Activated CD4-positive, alpha-beta T cell treated with anti-CD3 and anti-CD28 coated beads, Interleukin-2, amount 10 ng/mL, durations not matched to agents 7 days and 5 days (primary cell): ENCODE measurements at places on chromosomes 5 and 9.
A peak's percentile ranks its signal among the peaks of the same experiment; 100 is the strongest.

DNA sequence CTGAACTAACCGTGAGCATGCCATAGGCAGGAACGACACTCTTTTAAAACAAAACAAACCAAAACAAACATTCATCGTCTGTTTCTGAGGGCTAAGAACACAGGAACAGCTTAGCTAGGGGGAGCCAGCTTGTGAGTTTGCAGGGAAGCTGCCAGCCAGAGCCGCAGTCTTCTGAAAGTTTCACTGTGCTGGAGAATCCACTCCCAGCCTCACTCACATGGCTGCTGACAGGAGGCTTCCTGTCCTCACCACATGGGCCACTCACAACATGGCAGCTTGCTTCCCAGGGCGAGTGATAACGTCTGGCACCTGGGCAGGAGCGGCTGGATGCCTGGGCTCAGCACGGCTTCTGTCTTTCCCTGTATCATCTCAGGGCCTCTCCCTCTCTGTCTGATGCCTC lies 275.2 kb downstream of the MSX2 start:
- no peak for DNase-seq
- H3K4me1 ChIP-seq, result peaks cover 12% of the 10 kb centered on the region
- no peak overlapping the region for H3K4me3 ChIP-seq
- no peaks in the 10 kb centered on the region for H3K27me3 ChIP-seq
- no peak overlapping the region for H3K27ac ChIP-seq

DNA sequence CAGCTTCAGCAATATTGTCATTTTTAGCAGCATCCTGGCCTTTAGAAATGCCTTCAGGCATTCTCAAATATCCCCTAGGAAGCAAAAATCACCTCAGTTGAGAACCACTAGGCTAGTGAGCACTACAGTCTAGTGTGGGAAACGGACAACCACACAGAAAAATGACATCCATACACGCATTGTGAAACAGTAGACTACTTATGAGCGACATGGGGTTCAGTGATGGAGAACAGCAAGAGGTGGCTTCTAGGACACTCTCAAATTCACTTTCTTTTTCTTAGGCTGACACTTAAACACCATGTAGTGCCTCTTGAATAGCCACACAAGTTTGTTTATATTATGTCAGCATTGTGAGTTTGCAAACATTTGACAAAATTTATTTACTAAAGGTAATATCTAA lies 203.0 kb downstream of the KDM4C start:
- no peaks in the 10 kb centered on the region for H3K4me1 ChIP-seq
- H3K27ac ChIP-seq, result no peak overlapping the region
- peaks cover 13% of the 10 kb centered on the region for H3K36me3 ChIP-seq
- H3K4me3 ChIP-seq, result no peak overlapping the region
- DNase-seq, result no peak
- H3K27me3 ChIP-seq, result no peaks in the 10 kb centered on the region

DNA sequence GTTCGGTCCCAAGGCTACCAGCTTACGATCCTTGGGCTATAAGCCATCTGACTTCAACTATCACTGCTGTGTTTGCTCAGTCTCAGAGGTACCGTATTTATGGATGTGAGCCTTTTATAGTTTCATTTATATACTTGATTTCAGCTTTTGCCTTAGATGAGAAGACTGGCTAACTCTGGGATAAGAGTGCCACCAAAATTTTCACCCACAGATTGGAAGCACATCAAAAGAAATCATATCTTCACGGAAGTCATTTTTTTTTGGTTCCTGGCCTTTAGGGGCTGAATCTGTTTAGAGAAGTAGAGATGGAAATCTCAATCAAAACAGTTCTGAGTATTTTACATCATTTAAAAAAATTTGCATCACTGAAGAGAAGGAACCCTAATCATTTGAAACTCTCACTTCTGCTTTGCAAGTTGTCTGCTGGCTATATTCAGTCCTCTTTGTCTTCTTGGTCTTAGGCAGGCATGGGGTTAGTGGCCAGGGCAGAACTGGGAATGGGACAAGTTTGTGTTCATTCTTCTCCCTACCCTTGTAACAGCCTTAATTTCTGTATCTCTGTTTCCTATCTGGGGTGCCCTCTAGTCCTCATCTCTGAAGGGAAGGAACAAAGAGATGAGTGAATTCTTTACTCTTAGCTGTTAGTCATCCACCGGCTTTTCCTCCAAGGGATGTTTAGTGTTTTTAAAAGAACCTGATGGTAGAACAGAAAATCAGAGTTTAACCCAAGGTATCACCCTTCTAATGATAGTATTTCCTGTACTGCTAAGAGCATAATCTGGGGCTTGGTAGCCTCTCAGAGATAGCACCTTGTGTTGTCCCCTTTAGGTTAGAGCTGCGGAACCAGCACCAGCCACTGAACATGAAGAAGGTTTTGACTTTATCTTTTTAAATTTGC lies 14.1 kb upstream of the TNFAIP8 start:
- H3K36me3 ChIP-seq, result peaks cover 73% of the 10 kb centered on the region
- no peaks in the 10 kb centered on the region for H3K27me3 ChIP-seq
- peaks cover 92% of the 10 kb centered on the region for H3K4me1 ChIP-seq
- peak overlapping the region; percentile 91 for H3K27ac ChIP-seq
- H3K4me3 ChIP-seq, result peak overlapping the region; percentile 84

DNA sequence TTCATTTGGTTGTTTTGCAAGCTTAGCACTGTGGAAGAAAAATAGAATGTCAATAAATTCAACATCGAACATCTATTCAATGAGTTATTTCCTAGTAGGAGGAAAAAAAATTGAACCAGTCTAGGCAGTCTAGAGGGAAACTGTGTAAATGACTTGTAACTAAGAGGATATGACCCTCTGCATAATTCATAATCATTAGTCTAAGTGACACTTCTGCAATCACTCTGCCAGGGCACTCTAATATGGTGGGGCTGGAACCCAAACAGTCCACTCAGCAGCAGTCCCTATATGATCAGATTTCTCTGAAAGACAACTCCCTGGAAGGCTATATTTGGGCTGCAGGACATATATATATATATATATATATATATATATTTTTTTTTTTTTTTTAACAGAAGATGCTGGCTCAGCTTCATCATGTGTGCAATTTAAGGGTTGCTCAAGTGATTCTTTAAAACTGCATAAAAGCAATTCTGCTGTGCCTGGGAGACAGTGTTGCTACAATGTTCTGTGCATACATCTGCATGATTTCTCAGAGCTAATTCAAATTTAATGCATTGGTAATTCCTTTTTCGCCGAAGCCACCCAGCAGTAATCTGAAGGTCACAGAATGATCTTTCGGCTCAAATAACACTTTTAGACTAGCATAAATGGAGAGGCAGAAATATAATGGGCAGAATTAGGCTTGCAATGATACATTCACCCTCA lies 482.1 kb upstream of the ZNF608 start:
- H3K27ac ChIP-seq, result no peak overlapping the region
- DNase-seq, result no peak

DNA sequence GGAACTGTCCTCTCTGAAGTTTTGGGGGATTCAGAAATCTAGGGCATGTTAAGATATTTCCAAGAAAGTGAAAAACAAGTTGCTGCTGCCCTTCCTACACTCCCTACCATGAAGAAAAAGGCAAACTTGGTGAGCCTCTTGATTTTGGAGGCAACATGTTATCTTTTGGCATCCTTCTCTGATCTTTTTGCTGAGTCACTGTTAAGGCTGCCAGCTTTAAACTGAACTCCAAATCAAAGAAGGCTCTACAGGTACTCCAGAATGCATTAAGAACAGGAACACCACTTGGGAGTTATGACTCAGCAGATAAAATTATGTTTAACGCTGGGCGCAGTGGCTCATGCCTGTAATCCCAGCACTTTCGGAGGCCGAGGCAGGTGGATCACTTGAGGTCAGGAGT lies 24.0 kb downstream of the PCDHB15 start:
- no peaks in the 10 kb centered on the region for H3K27me3 ChIP-seq
- H3K4me3 ChIP-seq, result no peak overlapping the region
- no peak overlapping the region for H3K27ac ChIP-seq
- no peaks in the 10 kb centered on the region for H3K36me3 ChIP-seq
